A375 (cell line): ENCODE measurements at places on chromosomes 4 and X. TPM values are rescaled to one million over a fixed set of nuclear protein-coding genes. Genes with fewer than 3 reads are reported as not detected.

The GLRB gene
- total RNA-seq: 3.9 and 4.7 TPM in 2 replicates

The CD38 gene
- total RNA-seq: 0.08 TPM in 1 of 2 replicates, not detected in the other

The PNMA6F gene
- total RNA-seq: not detected in 2 replicates

The JCHAIN gene
- not detected in 2 replicates for total RNA-seq

The PHOX2B gene
- total RNA-seq: not detected in 2 replicates
